Activated CD8-positive, alpha-beta memory T cell treated with anti-CD3 and anti-CD28 coated beads for 1 hour (primary cell): ENCODE measurements at places on chromosomes 5 and 9.

GRCh38 chr9:10562581-10563343 lies 50.0 kb downstream of the PTPRD start:
- no peak for DNase-seq

- DNase-seq = no peak
These were observed 352.7 kb downstream of the SPOCK1 start for GRCh38 chr5:137146402-137146890.

GRCh38 chr5:172903790-172904189 lies 55.4 kb upstream of the RPL26L1 start:
- DNase-seq = no peak

- no peak for DNase-seq
These were observed 732 bp downstream of the PBX3 start for GRCh38 chr9:125747765-125748445.

DNA sequence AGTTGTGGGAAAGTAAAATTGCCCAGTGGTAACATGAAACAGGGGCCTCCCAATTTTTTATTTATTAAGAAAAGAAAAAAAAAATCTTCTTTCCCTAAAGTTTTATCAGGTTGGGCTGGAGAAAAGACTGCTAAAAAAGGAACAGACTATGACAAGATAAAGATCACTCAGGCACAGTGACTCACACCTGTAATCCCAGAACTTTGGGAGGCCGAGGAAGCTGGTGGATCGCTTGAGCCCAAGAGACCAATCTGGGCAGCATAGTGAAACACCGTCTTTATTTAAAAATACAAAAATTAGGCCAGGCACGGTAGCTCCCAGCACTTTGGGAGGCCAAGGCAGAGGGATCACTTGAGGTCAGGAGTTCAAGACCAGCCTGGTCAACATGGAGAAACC lies 312.5 kb downstream of the CETN3 start:
- no peak for DNase-seq

- DNase-seq = no peak
These were observed 837 bp upstream of the AHRR start for GRCh38 chr5:320524-321229.

GRCh38 chr9:109238655-109239054 lies 71.6 kb upstream of the FRRS1L start:
- no peak for DNase-seq

DNA sequence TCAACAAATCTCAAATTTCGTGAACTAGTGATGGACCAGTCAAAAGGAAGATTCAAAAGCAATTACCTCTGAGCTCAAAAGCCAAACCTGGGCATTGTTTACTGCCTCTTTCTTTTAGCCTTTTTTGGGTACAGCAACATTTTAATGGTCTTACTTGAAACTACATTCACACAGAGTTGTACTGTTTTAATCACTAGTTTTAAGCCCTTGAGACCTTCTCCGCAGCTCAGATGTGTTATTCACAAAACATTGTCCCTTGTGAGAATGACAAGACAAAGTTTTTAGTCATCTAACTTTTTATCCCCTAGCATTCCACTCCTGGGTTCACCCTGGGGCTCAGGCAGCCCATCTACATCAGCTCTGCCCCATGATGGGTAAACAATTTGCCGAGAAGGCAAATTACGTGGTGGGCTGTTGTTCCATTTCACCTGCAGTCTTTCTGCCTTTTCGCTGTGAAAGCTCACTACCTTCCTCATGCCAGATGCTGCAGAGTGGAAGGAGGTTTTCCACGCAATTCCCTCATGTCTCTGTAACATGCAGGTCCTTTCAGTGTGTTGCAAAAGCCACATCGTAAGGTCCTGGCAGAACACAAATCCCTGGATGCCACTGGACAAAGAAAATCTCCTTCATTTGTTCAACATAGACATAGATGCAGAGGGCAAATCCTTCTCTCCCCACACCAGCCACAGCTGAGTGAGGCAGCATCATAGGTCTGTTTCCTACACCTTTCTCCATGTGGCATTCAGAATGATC lies 175.7 kb downstream of the EBF1 start:
- DNase-seq = no peak

DNA sequence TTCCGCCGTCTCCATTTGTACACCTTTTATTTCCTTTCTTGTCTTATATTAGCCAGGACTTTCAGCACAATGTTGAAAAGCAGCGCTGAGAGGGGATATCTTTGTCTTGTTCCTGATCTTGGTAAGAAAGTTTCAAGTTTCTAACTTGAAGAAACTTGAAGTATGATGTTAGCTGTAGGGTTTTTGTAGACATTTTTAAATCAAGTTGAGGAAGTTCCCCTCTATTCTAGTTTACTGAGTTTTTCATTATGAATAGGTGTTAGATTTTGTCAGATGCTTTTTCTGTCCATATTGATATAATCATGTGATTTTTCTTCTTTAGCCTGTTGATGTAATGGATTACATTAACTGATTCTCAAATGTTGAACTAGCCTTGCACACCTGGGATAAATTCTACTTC lies 425.7 kb downstream of the PIK3R1 start:
- no peak for DNase-seq

DNA sequence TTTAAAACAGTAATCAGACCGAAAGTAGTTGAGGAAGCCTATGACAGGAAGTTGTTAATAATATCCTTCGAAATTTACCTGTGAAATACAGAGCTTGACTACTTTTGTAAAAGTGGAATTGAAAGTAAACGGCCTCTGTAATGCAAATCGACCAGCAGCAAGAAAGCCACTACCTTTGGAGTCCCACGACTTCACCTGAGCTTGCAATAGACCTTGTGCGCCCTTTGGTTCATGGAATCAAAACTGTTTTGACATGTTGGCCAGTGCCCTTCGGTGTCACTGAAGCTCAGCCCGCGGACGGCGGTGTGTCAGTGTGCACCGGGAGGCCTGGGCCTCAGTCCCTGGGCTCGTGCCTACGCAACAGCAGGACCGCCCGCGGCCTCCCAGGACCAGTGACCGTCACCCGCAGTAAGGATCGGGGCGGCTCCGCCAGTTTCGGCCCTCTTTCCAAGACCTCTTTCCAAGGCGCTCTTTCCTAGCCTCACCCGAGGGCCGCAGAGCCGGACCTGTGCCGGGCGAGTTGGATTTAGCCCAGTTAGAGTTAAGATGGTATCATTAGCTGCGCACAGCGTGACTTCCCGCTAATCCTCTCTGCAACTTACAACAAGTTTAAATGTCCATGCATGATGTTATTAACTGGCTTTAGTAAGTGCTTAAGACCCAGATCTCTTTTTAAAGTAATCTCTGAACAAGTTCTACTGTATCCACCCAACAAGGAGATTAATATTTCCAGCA lies 223.3 kb downstream of the MEF2C start:
- no peak for DNase-seq

DNA sequence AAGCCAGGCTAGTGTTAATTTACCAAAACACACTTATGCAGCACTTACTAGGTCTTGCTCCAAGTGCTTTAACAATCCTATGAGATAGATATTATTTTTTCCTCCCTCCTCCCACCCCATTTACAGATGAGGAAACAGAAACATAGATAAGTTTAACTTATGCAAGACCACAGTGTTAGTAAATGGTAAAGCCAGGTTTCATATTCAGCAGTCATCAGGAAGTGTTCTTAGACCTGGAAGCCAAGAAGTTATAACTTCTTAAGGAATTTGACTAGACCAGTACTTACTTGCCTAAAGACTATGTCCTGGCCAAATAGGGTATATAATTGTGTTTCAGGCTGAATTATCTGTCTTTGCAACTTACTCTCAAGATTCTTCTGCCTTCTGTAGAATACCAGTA lies 15.9 kb downstream of the ABHD17B start:
- no peak for DNase-seq

GRCh38 chr9:87570000-87570908 lies 72.6 kb downstream of the DAPK1 start:
- DNase-seq = no peak

DNA sequence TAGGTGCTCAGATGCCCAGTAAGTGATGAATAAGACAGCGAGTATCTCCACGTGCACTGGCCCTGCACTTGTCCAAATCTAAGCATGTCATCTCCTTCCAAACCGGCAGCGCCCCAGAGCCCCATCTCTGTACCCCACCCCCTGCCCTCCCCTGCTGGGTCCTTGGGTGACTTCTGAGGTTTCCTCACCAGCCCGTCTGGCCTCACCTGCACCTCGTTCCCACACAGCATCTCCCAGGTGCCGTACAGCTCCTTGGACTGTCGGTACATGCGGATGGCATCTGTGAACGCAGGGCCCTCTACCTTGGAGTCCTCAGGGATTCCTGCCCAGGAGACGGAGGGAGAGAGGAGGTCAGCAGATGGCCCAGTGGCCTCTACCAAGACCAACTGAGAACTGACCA lies 66.3 kb downstream of the LRSAM1 start:
- DNase-seq = no peak

DNA sequence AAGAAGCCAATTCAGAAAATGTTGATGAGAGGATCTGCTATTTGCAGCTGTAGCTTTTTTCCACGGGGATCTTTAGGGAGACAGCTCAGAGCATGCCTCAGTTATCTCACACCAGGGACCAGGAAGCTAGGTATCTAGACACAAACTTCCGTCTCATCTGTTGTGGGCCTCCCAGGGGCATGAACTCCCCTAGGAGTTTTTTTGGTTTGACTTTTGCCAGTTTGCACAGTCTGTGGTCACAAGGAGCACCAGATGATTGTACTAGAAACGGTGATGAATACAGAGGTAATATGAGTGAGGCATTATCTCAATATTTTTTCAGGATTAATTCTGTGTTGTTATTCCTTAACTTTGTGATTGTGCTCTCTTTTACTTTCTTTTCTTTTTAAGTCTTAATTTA lies 533.2 kb upstream of the SEMA6A start:
- DNase-seq = no peak

GRCh38 chr5:73564675-73565074 lies 764 bp downstream of the ANKRA2 start:
- DNase-seq = no peak

- no peak for DNase-seq
These were observed 4.3 kb upstream of the DDX41 start for GRCh38 chr5:177520916-177521513.

GRCh38 chr9:137449931-137450538 lies 8.9 kb upstream of the ENTPD8 start:
- no peak for DNase-seq

DNA sequence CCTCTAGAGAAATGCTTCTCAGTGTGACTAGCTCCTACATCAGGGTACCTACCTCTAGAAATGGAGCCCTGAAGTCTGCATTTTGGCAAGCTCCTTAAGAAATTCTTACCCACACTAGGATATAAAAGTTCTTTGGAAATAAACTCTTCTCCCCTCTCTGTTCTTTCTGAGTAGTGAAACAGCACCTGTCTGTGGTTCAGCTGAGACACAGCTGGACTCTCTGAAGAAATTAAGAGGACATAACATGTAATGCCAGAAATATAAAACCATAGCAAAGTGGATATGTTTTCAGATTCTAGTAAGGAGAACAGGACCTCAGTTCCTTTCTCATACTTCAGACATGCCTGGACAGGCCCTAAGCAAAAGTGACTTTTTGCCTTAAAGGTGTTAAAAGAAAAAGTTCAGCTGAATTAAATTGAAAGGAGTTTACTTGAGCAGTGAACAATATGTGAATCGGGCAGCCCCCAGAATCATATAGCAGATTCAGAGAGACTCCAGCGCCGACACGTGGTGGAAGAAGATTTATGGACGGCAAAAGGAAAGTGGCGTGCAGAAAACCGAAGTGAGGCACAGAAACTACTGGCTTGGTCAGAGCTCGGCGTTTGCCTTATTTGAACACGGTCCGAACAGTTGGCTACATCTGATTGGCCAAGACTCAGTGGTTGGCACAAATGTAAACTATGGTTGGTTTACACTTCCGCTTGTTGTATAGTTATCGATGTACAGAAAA lies 64.5 kb downstream of the PRKACG start:
- no peak for DNase-seq

DNA sequence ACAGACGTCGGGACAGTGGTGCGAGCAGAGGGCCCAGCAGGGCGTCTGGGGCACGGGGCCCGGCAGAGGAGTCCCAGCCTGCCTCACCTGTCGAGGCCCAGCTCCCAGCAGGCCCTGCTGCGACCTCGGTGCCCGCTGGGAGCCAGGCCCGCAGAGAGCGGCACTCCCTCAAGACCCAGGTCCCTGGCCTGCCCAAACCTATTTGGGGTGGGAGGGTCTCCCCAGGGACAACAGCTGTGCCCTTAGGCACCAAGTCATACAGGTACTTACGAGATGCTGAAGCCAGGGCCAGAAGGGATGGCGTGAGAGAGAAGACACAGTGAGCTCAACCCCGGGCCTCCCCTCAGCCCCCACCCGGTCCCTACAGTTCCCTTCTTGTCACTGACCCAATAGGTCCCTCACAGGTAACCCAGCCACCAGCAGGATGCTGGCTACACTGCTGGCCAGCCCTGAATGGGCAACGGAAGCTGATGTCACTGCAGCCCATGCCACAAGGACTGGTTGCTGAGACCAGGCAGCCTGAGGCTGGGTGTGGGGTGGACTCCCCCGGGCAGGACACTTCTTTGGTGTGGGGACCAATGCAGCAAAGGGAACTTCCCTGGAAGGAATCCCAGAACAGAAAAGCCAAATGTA lies 3.7 kb downstream of the NSMF start:
- no peak for DNase-seq

DNA sequence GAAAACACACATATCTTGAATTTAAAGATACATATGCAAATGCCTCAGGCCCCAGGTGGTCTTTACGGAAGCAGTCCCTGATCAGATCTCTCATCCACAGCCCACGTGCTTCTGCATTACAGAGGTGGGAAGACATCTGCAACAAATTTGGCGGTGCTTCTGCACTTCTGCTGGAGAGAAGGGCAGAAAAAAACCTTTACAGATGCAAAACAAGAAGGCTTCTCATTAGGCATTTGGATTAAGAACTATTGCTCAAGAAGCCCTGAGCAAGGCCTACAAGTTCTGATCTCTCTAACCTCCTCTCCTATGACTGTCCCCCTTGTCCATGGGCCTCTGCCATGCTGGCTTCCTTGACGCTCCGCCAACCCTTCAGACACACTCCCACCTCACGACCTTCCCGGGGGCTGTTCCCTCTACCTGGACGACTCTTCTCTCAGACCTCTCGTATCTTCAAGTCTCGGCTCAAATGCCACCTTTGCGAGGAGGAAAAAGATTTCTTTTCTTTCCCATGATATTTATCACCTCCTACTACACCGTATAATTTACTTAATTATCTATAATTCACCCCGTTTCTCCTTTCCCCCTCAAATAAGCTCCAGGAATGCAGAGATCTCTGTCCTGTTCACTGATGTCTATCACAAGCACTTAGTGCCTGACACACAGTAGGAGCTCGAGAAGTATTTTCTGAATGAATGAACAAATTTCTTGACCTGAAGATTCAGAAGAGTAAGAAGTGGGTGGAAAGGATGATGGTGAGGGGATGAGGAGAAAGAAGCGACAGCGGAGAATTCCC lies 1.1 kb downstream of the MTMR12 start:
- DNase-seq = no peak

DNA sequence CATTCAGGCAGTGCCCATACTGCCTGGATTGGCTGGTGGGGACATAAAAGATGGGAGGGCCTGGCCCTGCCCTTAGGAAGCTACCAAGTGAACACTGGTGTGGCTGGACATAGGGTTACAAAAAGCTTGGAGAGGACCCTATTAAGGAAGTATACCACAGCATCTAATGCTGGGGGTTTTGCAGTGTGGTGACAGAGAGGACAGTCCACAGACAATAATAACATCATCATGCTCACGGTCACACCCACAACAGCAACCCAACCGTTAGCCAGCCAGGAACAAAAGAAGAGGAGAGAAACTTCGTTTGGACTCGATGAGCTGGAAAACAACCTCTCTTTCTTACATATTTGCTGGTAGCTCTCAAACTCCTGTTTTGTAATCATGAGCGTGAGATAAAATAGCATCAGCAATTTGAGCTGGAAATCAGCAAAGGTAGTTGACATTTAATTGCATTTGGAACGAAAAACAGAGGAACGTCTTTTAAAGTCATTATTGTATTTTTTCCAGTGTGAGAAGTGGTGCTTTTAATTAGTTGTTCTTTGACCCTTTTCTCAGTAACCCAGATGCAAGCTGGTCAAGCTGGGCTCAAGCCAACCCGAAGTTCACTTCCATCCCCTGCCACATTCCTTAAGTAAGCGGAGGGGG lies 73.4 kb downstream of the NSG2 start:
- no peak for DNase-seq
